ENCODE measurements at places on chromosomes 3 and 15.
A peak's percentile ranks its signal among the peaks of the same experiment; 100 is the strongest.

GRCh38 chr15:91268510-91268909 lies 168.5 kb downstream of the SV2B start:
- no peak for DNase-seq

DNA sequence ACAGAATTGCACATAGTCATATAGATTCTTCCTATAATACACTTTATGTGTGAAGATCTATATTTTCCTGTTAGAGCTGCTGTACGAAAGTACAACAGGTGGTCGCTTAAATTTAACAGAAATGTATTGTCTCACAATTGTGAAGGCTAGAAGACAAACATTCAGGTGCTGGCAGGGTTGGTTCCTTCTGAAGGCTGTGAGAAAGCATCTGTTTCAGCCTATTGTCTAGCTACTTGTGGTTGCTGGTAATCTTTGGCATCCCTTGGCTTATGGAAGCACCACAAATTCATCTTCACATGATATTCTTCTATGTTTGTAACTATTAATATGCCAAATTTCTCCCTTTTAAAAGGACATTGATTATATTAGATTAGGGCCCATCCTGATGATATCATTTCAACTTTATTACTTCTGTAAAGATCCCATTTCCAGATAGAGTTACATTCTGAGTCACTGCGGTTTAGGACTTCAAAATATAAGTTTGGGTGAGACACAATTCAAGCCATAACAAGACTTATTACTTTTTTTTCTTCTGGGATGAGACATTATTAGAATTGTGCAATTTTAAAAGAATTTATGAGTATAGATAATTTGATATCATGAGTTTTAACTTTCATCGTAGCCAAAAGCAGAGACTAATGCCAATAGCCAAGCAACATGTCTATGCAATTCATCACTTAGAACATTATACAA lies 248.1 kb upstream of the BCHE start:
- no peak for DNase-seq

GRCh38 chr15:88909956-88910831 lies 3.0 kb downstream of the MFGE8 start:
- peak; percentile 45 for DNase-seq

- peak; percentile 54 for DNase-seq
These were observed 40.5 kb downstream of the FILIP1L start for GRCh38 chr3:100073714-100074307.

DNA sequence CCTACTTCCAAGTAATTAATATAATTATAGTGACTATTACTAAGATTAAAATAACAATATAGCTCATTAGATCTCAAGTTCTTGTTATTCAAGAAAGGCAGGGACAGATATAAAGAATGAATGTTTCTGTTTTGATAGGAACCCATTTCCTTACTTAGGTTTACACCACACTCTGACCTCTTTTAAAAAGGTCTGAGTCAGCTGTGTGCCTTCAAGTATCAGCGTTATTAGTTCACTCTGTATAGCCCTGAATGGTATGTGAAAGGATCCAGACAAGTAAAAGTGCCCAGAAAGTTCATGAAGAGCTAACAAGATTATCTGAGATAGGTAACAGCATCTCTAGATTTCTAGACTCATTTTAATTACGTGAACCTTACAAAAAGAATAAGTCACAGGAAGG lies 28.9 kb downstream of the PDCD10 start:
- no peak for DNase-seq

Data from fibroblast of the conjunctiva (primary cell).